ENCODE measurements at places on chromosomes 3 and 15. TPM values are rescaled to one million over a fixed set of nuclear protein-coding genes. Genes with fewer than 3 reads are reported as not detected.

Gene ARL8B
- total RNA-seq: 77.4 TPM

GRCh38 chr3:14175383-14176037 lies 2.9 kb downstream of the XPC start:
- H3K27ac ChIP-seq: peak overlapping the region; percentile 70
- DNase-seq: peak; percentile 64
- no peaks in the 10 kb centered on the region for H3K27me3 ChIP-seq
- peaks cover 21% of the 10 kb centered on the region for H3K36me3 ChIP-seq
- H3K4me3 ChIP-seq: peak overlapping the region; percentile 71
- H3K4me1 ChIP-seq: peaks cover 61% of the 10 kb centered on the region

GRCh38 chr3:107963581-107963980 lies 127.2 kb downstream of the CD47 start:
- H3K27ac ChIP-seq: no peak overlapping the region
- no peaks in the 10 kb centered on the region for H3K36me3 ChIP-seq
- no peak overlapping the region for H3K4me3 ChIP-seq

DNA sequence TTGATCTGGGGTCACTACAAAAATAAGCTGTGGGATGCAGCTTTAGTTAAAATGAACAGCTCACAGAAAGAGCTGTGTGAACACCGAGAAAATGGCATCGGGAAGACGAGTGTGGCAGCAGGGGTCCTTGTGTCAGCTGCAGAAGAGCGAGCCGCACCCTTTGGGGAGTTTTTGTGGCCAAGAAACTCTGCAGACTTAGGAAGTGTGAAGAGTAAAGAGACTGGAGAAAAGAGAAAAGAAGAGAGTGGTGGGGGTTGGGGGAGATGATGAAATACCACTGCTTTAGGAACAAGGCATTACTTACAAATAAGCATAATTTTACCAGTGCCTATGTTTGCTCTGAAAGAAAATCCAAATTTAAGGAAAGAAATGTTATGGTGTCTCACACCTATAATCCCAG lies 147.8 kb downstream of the LRRC28 start:
- H3K4me3 ChIP-seq: no peak overlapping the region
- H3K4me1 ChIP-seq: peaks cover 4% of the 10 kb centered on the region
- H3K36me3 ChIP-seq: peaks cover 7% of the 10 kb centered on the region
- H3K27me3 ChIP-seq: peaks cover 25% of the 10 kb centered on the region
- DNase-seq: no peak

DNA sequence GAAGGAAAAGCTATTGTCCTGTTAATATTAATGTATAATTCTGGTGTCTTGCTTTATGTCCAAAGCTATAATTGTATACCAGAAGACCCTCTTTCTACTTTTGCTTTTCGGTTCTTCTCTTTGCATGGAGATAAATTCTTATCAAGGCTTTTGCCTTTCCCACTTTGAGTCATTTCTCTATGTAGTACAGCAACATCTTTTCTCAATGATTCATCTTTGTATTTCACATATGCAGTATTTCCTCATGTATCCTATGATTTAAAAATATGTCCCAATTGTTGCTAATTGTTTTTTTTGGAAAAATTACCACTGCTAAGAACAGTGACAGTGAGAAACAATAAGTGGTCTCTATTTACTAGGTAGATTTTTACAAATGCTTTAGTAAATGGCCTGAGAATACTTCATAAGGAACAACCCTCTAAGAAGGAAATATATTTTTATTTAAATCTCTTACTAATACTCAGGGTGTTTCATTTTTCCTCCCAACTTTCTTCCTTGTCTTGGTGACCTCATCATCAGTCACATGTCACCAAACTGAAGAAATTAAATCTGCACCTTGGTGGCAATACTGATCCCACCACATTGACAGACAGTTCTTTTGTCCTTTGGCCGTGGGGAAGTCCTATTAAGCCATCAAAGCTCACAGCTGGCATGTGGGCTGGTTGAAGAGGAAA lies 290.6 kb downstream of the SATB1 start:
- no peaks in the 10 kb centered on the region for H3K36me3 ChIP-seq
- no peaks in the 10 kb centered on the region for H3K4me1 ChIP-seq
- H3K27me3 ChIP-seq: no peaks in the 10 kb centered on the region
- H3K27ac ChIP-seq: no peak overlapping the region
- DNase-seq: no peak

DNA sequence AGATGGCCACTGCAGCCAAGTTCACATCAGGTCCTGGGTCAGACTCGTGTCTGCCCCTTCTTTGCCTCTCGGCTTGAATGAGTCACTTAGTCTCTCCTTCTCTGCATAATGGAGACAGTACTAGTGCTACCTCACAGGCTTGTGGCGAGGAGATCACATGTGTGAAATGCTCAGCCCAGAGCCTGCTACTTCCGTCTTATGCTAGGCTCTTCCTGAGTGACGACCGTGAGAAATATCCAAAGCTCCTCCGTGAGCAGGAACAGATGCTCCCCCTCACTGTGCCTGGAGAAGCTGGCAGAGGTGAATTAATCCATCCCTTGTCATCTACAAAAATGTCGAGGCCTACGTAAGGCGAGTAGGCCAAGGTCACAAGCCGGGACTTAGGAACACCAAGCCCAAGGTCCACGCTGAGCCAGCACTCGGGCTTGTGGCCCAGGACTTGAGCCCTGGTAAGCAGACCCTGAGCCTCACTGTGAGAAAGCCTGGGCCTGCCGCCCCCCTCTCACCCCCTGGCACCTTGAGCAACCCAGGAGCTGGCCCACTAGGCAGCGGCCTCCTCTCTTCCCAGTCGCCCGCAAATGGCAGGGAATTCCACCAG lies 17.9 kb downstream of the PAK6 start:
- peak overlapping the region; percentile 51 for H3K27ac ChIP-seq
- peaks cover 8% of the 10 kb centered on the region for H3K27me3 ChIP-seq
- H3K4me1 ChIP-seq: peaks cover 10% of the 10 kb centered on the region
- no peak for DNase-seq
- no peak overlapping the region for H3K4me3 ChIP-seq
- H3K36me3 ChIP-seq: no peaks in the 10 kb centered on the region
